ENCODE measurements at places on chromosomes 1 and 21. TPM values are rescaled to one million over a fixed set of nuclear protein-coding genes. Genes with fewer than 3 reads are reported as not detected.

Gene S100A5
- 4.0 TPM for total RNA-seq

Gene ALG14
- total RNA-seq = 2.0 TPM

Gene IVL
- 2.2 TPM for total RNA-seq

Gene LRRC42
- 40.0 TPM for total RNA-seq

Gene OR2L3
- not detected for total RNA-seq

Gene LRP8
- 262 TPM for total RNA-seq

Gene ZNF436
- 2.9 TPM for total RNA-seq

Gene MX2
- 1.9 TPM for total RNA-seq

Gene LENEP
- total RNA-seq = 0.18 TPM

Gene TNNI3K
- not detected for total RNA-seq

Gene CYP4B1
- 0.23 TPM for total RNA-seq

Gene HMGN1
- 132 TPM for total RNA-seq

Gene HTR1D
- 1.0 TPM for total RNA-seq

- DNase-seq = no peak
These were observed 26.2 kb downstream of the ITPKB start for GRCh38 chr1:226712742-226713419.

DNA sequence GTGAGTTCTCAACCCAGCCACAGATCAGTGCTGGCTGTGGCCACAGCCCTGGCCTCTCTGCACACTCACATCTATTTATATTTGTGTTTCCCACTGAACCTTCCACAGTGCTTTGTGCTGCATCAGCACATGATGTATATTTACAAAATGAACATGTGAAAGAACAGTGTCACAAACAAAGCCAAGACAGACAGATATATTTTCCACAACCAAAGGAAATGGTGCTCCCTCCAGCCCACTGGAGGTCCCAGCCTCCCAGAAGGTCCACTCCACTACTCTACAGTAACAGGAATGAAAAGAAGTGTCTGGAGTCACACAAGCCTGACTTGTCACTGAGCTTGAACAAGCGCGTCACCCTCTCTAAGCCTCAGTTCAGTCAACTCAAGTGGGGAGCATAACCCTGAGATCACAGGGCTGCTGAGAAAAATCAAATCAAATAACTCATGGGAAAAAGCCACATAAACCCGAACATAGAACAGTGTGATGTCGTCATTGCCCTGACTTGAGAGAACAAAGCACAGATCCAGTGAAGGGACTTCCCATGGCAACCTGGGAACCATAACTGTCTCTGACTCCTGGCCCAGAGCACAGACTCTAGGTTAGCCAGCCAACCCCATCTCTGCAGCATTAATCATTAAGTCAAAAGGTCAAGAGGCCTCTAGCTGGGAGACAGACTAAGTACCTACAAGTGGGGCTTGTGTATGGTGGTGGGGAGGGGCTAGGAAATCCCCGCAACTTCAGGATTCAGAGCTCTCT, 121.2 kb downstream of the TRABD2B start:
- no peak for DNase-seq

GRCh38 chr1:76891931-76892622, 24.8 kb downstream of the ST6GALNAC5 start:
- no peak for DNase-seq

- DNase-seq = no peak
These were observed 265.2 kb downstream of the ADGRL2 start for GRCh38 chr1:82065916-82066315.

DNA sequence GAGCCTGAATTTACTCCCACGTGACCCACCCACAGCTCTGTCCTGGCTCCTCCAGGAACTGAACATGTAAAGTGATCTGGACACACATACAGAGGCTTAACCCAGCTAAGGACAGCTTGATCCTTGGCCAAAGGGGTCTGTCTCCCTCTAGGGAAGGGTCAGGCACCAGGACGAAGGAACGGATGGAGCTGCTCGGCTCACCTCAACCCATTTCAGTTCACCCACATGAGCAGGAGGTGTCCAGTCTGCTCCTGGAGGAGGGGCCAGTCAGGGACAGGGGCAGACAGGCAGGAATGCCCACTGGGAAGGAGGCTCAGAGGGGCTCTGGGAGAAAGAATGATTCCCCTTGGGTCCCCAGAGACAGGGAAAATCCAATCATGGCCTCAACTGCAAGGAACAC, 567.2 kb downstream of the PTPRU start:
- no peak for DNase-seq

DNA sequence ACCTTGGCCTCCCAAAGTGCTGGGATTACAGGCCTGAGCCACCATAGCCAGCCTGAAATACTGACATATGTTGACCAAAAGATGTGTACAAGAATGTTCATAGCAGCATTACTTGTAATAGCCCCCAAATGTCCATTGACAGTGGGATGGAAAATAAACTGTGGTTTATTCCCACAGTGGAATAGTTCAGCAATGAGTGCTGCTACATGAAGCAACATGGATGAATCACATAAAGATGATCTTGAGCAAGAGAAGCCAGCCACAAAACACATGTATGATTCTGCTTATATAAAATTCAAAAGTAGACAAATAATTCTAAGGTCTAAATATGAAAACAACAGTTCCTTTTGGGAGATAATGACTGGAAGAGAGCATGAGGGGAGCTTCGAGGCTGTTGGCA, 9.1 kb upstream of the CREG1 start:
- no peak for DNase-seq

DNA sequence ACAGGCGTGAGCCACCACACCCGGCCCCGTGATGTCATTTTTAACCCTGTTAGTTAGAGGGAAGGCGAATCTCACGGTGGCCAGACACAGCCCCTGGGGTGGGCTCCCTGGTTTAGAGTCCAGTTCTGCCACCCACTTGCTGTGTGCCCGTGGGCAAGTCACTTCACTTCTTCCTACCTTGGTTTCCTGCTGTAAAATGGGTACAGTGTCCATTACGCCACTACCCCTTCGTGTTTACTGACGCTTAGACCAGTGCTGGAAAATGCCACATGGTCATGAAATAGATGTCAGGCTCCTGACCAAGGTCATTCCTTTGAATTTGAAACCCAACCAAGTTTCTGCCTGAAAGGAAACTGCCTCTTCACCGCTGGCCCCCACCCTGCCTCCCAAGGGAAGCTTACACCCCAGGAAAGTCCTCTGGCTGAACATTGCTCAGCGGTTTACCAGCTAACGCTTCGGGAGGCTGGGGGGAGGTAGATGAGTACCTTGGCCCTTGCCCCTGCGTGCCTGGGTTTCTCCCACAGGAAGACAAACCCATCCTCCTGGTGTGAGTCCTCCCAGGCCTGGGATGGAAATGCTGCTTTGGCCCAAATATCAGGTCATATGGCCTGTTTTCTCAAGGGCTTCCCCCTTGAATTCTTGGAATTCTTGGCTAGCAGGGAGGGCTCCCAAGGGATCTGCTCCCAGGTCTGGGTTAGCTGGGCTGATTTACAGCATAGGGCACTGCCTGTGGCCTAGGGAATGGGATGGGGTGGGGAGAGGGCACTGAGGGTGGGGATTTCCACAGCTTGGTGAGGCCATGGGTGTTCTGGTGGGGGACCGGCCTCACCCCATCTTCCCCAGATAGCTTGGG, 7.6 kb upstream of the AADACL4 start:
- DNase-seq = no peak

GRCh38 chr1:238205045-238205662, 314.4 kb upstream of the ZP4 start:
- DNase-seq = no peak

DNA sequence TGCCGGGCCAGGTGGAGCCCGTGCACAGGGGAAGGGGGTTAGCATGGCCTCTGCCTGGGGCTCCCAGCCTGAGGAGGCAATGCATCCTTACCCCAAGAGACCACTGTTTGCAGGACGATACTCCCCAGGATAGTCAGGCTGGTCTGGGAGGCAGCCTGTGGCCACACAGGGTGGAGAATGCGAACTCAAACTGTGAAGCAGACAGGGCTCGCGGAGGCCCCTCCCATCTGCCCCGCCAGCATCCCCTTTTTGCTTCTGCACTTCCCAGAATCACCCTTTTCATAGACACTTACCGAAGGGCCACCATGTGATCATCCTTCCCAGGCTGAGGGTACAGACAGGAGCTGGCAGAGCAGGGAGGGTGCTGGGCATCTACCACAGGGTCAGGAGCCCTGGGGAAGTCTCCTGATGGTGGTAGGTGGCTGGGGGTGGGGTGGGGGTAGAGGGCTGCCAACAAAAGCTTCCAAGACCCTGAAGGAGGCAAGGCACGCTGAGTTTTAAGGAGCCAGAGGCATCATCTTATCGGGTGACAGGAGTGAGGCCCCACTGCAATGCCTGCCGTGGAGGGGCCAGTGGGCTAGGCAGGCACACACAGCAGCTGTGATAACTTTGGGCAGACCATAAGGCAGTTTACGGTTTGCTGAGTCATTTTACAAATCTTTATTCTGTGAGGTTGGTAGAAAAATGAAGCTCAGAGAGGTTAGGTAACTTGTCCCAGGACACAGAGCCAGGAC, 31.3 kb upstream of the BTG2 start:
- DNase-seq = no peak

GRCh38 chr1:58943776-58944175, 159.9 kb upstream of the JUN start:
- DNase-seq = no peak

GRCh38 chr1:228763561-228763960, 28.3 kb downstream of the RHOU start:
- no peak for DNase-seq

- DNase-seq = no peak
These were observed 139.9 kb upstream of the ZNF644 start for GRCh38 chr1:91161749-91162148.

DNA sequence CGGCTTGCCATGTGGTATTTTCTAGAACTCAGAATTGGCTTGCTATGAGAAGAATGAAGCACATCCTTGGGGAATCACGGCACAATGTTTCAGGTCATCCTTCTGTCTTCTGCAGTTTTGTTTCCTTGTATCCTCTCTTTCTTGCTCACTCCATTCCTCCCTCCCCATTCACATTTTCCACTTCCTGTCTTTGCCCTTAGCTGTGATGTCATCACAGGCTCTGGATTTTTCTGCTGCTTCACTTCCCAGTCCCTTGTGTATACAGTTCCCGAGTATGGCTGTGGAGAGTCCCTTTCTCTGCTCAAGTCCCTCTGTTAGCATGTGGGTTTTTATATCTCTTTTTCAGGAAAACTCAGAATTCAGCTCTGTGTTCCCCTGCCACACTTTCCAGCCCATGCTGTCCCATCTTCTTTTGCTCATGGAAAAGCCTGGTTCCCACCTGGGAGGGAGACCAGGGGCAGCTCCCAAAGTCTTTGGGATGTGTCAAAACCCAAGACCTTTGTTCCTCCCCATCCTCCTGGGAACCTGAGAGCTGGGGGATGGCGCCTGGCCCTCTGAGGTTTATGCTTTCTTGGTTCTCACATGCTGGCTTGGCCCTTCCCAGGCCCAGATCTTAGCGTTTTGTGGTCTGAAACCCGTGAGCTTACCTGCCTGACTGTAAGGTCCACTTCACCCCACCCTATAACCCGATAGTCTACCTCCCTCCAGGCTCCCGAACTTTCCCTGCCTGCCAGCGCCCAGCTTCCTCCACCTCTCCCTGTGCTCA, 4.8 kb upstream of the RGS16 start:
- no peak for DNase-seq

- no peak for DNase-seq
These were observed 1136.3 kb upstream of the B3GALT2 start for GRCh38 chr1:194322751-194323150.

DNA sequence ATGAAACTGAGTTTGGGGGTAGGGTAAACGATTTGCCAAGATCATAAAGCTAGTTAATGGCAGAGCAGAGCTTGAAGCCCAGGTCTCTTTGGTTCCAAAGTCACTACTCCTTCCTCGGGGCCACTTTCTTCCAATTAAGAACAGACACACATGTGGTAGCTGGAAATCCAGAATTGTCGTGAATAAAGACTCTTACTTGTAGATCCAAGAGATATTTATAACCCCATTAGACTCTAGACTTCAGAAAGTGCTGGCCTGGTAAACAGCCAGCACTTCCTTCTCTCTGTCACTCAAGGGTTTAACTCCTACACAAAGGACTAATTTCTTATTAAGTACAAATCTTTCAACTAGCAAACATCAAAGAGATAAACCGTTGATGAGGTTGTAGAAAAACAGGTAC, 2.7 kb downstream of the FAM163A start:
- no peak for DNase-seq

- no peak for DNase-seq
These were observed 25.9 kb upstream of the ATP1A1 start for GRCh38 chr1:116346943-116347673.

DNA sequence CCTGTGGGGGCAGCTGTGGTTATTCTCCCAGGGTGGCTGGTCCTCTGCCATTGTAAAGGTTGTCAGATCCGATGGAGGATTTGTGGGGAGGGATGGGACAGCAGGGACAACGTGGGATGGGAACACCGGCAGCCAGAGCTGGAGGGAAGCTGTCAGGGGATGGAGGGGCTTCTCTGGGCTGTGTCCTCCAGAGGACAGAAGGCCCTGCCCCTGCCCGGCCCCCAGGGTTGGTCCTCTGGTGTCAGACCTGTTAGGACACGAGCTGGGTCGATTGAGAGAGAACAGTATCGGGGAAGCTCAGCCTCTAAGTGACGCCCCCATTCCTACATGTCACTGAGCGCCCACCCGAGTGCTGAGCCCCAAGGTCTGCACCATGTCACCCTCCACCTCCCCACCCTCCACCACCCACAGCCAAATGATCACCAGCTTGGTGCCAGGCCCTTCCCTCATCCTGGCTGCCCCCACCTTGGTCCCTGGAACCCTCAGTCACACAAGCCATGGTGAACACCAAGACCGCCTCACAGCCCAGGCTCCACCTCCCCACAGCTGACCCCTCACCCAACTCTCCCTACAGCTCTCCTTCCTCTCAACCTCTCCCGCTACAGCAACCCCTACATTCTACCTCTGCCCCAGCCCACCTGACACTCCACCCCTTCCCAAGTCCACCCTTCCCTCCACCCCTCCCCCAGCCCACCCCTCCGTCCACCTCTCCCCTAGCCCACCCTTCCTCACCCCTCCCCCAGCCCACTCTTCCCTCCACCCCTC, 244.4 kb downstream of the MATN1 start:
- DNase-seq = no peak

DNA sequence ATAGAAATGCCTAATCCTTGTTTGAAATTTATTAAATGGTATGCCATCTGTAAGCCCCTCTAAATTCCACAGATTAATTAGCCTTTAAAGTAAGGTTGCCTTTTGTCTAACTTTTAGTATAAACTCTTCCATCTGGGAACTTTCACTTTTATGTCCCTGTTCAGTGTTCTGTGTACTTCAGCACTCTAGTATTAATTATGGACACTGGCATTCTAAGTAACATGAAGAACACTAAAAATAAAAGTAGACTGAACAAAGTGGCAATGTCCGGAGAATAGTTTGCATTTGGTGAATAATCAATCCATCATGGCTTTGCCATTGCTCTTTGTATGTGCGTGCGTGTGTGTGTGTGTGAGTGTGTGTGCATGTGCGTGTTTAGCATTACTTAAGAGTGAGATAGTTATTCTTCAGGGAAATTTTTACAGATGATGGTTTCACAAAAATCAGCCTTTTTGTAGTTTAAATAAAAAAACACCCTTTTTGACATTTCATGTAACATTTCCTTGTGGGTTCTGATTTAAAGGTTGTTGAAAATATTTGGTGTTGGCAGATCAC, 51.1 kb downstream of the ATF6 start:
- DNase-seq = no peak

GRCh38 chr1:226912587-226913176, 27.4 kb upstream of the COQ8A start:
- DNase-seq = peak; percentile 31
